ENCODE measurements at places on chromosomes 11 and 22.

GRCh38 chr11:12411806-12412727, 34.7 kb downstream of the PARVA start:
- no peak for DNase-seq

DNA sequence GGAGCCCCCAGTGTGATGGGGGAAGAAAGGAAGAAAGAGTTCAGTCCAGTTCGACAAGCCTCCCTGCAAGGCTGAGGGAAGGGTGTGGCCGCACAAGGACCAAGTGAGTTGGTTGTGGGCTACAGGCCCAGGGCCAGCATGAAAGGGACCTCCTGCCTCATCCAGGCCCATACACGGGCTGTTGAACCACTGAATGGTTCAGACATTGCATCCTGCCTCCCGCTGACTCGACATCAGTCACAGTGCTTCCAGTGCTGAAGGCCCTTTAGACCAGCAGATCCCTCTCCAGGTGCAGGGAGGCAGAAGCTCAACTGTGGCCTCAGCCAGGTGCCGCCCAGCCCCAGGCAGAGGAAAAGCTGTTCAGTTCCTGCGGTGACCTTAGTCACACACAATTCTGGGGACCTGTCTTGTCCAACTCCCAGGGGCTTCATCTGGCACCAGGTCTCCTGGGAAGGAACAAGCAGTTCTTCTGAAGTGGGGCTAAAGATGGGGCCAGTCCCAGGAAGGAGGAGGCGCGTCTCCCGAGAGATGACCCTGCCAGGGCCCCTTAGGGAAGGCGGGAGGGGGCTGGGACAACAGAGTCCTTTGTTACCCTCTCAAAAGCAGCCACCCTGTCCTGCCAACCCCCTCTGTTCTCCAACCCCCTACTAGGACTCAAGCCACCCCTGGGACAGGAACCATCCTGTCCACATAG, 6.6 kb downstream of the ARRB1 start:
- DNase-seq, result no peak

- no peak for DNase-seq
Observed at GRCh38 chr11:124108156-124108555, 7.1 kb upstream of the VWA5A start.

DNA sequence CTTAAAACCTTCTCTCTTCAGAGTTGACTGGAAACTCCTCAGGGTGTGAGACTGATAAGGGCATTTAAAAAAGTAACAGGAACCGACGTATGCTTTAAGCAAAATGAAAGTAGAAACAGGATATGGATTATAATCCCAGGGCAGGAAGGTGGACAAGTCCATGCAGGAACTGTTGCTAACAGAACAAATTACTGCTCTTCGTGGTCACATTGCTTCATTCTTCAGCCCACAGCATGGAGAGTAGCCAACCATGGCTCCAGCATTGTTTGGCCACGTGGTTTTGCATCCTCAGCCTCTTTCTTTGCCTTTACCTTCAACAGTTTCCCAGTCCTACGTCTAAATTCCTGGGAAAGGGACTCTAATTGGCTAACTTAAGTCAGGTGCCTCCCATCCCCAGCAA, 563.1 kb upstream of the ISX start:
- no peak for DNase-seq

DNA sequence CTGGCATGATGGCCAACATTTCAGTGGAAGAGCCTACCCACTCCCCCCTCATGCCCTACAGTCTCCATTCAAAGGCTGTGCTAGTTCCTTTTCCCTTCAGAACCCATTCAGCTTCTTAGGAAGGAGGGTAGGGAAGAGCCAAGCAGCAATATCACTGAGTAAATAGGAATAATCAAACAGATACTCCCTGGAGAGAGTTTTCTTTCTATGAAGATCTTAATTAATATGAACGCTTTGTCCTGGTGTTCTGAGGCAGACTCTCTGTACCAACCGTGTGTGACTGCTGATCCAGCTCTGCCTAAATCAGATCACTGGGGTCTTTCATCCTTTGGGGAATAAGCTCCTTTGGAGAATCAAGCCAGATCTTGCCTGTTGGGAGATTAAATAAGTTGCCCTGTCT, 75.2 kb upstream of the NNMT start:
- no peak for DNase-seq

- DNase-seq, result no peak
Observed at GRCh38 chr11:114350022-114350421, 50.3 kb downstream of the C11orf71 start.

DNA sequence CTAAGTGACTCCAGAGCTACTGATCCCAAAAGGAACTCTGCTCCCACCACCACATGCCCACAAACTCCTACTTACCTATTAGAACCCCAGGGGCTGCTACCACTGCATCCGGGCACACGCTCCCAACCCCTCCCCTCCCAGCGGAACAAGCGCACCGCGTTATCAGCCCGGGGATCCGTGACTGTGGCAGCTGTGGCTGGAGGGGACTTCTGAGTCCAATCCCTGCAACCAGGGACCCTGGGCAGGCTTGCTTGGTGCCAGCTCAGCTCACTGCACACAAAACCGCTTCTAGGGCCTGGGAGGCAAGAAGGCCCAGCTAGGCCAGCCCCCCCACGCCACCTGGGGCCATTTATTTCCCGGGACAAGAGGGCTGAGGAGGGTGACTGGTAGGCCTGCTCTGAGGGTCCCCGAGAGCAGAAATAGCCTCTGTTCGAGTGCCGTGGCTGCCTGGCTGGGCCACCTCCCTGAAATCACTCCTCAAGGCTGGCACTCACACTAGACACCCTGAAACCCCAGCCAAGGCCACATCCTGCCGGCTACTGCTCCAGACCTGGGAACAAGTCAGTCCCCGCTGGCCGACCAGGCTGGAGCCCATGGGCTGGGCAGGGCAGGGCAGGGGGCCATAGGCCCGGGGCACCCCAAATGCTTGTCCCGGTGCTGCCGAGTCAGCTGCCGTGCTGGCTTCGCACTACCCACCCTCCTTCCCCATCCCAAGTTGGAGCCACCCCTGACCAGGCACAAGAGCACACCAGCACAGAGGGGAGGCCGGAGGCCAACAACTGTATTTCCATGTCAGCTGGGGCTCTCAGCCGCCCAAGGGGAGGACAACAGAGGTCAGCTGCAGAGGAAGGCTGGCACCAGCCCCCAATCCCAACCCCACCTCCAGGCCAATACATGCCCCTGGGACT, 1.9 kb upstream of the IFITM10 start:
- no peak for DNase-seq

- DNase-seq, result no peak
Observed at GRCh38 chr22:36360871-36361383, 26.8 kb downstream of the MYH9 start.

DNA sequence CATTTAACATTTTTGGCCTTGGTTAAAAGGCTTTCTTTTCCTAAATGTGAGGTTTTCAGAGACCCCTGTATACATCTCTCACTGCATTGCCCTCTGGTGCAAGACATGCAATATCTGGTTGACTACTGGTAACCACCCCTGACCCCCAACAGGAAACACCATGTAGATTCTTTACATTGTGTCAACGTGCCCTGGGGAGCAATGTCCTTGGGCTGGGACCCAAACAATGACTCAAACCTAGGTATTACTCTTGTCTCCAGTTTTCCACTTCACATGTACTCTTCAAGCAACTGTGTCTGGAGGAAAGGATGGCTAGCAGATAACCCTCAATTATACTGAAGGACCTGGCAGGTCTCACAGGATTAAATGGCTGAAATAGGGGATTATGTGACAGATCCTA, 1.1 kb upstream of the GPR83 start:
- DNase-seq, result no peak

DNA sequence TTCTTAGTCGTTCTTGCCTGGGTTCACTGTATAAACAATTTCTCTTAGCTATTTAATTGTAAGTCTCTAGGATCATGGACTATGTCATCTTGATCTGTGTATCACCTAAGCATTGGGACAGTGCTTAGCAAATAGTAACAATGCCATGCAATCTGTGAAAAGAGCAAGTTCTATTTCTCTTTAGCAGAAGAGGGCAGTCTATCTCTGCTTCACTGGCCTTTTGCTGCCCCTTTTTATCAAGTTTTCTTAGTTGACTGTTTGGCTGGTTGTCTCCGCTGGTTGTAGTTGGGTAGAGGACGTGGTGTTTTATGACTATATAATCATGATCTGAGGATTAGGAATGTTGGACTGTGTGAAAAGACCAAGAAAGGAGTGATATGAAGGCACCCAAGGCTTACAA, 315.0 kb downstream of the JRKL start:
- no peak for DNase-seq

DNA sequence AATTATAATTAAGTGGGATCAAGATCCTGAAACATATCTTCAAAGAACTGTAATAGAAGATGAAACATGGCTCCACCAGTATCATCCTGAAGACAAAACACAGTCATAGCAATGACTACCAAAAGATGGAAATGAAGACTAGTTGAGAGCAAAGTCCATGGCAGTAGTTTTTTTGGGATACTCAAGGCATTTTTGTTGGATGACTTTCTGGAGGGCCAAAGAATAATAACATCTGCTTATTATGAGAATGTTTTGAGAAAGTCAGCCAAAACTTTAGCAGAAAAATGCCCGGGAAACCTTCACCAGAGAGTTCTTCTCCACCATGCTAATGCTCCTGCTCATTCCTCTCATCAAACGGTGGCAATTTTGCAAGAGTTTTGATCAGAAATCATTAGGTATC, 809.4 kb upstream of the RAG2 start:
- DNase-seq, result no peak

GRCh38 chr11:50298182-50298988, 265.7 kb downstream of the OR4C45 start:
- DNase-seq, result no peak

DNA sequence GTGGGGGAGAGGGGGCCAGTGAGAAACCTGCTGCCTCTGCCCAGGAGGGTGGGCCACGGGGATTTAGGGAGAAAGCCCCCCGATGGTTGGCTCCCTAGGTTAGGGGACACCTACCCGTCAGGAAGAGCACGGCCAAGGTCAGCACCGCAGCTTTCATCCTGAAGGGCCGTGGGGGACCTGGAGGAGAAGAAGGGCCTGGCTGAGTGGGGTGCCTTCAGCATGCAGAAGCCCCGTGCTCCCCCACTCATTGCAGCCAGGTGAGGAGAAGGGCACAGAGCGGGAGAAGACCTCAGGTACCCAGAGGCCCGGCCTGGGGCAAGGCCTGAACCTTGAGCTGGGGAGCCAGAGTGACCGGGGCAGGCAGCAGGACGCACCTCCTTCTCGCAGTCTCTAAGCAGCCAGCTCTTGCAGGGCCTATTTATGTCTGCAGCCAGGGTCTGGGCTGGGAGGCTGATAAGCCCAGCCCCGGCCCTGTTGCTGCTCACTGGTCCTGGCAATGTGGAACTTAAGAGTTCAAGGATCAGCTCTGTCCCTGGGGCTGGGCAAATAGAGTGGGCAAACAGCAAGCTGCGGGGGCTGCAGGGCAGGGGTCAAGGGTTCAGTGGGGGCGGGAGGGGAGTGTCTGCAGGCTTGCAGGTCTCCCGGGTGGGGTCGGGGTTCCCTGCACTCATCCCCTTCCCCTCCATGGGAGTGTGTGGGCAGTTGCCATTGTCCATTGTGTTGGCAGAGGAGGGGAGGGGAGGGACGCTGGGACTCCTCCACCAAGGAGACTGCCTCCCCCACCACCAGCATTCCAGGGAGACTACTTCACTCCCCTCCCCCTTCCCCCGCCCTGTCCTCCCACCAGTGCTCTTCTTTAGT, at the start of gene APOA1:
Gene APOA1, minus strand, starts transcription at position 392 of the 861 bp plus-strand sequence. Its CDS starts 235 bp downstream, at position 157.
- DNase-seq, result no peak

DNA sequence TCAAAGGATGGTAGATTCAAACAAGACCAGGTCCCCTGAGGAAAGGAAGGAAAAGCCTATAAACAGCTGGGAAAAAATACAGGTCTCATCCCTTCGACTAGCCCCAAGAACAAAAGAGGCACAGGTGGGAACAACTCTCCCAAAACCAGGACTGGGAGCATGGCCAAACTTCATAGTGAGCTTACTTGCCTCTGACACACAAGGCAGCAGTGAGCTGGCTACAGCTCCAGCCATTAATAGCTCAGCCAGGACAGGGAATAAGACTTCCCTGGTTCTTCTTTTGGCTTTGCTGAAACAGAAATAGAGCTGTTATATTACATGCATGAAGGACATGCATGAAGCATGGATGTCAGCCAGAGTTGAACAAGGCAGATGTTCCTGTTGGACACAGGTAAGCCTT, at the start of gene OR10A2:
Gene OR10A2, plus strand, starts transcription at position 97 of the 400 bp plus-strand sequence. CDS start 6,698 bp downstream, outside the sequence.
- DNase-seq, result no peak

DNA sequence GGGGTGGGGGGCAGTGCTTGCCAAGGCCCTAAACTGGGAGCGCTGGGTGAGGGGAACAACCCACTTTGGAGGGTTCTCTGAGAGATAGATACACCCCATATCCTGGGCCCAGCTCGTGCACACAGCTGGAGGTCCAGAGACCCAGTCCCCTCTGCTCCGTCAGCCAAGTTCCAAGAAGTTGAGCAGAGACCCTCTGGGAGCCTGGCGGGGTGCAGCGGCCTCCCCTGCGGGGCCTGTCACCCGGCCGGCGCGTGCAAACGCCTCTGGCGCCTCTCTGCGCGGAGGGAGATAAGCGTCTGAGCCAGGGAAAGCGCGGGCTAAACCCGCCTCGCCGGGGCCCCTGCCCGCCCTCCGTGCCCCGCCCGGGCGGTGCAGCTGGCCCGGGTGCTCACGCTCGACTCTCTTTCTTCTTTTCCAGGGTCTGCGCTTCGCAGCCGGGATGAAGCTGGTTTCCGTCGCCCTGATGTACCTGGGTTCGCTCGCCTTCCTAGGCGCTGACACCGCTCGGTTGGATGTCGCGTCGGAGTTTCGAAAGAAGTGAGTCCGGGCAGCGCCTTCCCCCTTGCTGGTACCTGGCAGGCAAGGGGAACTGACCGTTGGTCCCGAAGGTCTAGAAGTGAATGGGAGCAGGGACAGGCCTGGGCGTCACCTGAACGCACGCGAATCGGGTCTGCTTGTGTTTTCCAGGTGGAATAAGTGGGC, 540 bp downstream of the ADM start:
- no peak for DNase-seq

DNA sequence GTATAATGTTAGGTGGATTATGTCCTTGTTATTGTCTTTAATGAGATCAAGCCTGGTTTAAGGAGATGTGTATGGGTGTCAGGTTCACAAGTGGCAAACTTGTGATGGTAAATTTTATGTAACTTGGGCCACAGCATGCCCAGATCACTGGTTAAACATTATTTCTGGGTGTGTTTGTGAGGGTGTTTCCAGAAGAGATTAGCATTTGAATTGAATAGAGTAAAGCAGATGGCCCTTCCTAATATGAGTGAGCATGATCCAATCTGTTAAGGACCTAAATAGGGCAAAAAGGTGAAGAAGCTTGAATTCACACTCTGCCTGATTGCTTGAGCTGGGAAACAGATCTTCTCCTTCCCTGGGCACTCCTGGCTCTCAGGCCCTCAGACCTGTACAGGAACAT, 20.7 kb downstream of the OR5B21 start:
- DNase-seq, result no peak

GRCh38 chr22:40487663-40488249, 117.4 kb downstream of the SGSM3 start:
- no peak for DNase-seq

- no peak for DNase-seq
Observed at GRCh38 chr22:39833610-39834009, 60.0 kb downstream of the ENTHD1 start.
